ENCODE measurements at places on chromosomes 6 and 20.

GRCh38 chr20:5608104-5608441, 142.1 kb upstream of the SHLD1 start:
- no peak for DNase-seq

GRCh38 chr6:158149641-158150040, 18.4 kb downstream of the SERAC1 start:
- peak; percentile 10 for DNase-seq

DNA sequence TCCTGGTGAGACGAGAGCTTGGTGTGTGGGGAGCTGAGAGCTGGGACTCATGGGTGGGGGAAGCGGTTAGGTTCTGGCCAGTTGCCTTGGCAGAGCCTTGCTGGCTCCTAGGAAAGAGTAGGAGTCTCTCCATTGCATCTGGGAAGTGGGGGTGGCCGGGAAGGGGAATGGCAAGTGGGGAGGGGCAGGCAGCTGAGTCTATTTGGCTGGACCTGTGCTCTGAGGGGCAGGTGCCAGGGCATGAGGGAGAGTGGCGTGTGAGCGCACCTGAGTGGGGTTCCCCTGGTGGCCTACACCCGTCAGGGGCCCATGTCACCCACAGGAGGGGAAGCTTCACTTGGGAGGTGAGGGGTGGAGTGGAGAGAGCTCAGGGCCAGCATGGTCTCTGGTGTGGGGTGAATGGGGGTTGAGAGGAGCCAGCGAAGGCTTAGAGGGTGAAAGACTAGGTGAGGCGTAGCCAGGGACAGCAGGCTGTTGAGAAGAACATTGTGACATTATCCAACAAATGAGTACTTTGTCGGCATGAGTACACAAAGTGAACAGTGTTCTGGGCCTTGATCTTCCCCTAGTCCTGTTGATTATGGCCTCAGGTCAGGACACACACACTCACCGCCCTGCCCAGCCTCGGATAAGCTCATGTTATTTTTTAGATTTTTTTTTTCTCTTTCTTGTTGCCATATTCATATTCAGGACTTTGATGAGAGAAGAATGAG, 59.8 kb downstream of the FAM120B start:
- DNase-seq, result no peak

DNA sequence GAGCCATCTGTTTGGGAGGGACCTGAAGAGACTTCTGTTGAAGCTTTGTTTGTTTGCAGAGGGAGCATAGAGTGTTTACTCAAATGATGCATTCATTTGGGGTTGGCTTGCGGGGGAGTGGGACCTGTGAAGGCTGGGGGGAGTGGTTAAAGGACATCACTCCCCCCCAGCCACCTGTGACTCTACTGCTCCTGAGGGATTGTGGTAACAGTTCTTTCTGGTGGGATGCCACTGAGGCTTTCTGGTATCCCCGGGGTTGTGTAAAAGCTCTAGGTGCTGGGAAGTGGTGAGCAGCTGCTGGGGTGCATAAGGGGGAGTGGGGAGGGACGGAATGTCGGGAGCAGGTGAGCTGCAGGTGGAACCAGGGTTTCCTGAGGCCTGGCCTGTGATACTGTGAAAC, 239.2 kb upstream of the QKI start:
- DNase-seq, result no peak

- DNase-seq, result no peak
Observed at GRCh38 chr20:41138475-41139226, 1.3 kb downstream of the PLCG1 start.

DNA sequence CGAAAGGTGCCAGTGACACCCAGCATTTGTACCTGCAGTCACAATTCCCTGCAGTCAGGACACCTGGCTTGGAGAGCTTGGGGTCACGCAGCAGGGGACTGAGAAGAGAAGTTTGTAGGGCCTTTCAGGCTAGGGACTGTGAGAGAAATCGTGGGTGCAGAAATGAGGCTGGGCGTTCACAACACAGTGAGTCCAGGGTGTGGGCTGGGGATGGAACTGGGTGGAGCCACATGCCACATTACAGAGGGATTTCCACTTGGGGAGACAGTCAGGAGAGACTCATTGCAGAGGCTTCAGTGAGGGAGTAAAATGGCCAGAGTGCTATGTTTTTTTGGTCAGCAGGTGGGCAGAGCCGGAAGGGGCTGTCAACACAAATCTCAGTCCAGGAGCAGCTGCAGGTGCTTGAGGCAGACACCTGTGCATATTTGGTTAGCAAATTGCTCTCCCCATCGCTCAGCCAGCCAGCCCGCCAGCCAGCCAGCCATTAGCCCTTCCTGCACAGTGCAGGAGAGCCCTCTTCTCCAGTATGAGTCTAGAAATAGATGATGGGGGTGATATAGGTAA, 7.4 kb downstream of the ITPR3 start:
- no peak for DNase-seq

DNA sequence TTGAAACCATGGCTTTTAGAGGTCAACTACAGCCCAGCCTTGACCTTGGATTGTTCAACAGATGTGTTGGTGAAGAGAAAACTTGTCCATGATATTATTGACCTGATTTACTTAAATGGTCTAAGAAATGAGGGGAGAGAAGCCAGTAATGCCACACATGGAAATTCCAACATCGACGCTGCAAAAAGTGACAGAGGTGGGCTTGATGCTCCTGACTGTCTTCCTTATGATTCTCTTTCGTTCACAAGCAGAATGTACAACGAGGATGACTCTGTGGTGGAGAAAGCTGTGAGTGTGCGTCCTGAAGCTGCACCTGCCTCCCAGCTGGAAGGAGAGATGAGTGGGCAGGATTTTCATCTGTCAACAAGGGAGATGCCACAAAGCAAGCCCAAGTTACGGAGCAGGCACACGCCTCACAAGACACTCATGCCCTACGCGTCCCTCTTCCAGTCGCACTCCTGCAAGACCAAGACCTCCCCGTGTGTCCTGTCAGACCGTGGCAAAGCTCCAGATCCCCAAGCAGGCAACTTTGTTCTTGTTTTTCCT, 16.2 kb downstream of the TTLL2 start:
- no peak for DNase-seq

- DNase-seq, result no peak
Observed at GRCh38 chr6:112054001-112054400, at the start of gene CCN6. CCN6 (plus strand) TSS chr6:112054104; CDS start chr6:112054358, 254 bp downstream.

DNA sequence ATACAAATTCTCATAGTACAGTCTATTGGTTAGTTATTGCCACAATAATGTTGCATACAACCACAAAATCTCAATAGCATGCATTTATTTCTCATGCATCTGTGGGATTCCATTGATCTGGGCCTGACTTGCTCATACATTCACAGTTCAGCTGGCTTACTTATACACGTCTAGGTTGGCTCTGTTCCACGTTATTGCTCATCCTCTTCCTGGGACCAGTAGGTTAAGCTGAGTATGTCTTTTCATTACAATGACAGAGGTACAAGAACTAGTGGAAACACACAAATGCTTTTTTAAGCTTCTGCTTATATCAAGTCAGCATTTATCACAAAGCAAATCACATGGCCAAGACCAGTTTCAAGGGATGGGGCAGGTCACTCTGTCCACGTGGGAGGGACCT, 485.3 kb upstream of the BTBD3 start:
- DNase-seq, result peak; percentile 84

- peak; percentile 30 for DNase-seq
Observed at GRCh38 chr20:54208548-54209176, 775 bp downstream of the PFDN4 start.

- no peak for DNase-seq
Observed at GRCh38 chr20:46637020-46637419, 14.2 kb downstream of the SLC13A3 start.

DNA sequence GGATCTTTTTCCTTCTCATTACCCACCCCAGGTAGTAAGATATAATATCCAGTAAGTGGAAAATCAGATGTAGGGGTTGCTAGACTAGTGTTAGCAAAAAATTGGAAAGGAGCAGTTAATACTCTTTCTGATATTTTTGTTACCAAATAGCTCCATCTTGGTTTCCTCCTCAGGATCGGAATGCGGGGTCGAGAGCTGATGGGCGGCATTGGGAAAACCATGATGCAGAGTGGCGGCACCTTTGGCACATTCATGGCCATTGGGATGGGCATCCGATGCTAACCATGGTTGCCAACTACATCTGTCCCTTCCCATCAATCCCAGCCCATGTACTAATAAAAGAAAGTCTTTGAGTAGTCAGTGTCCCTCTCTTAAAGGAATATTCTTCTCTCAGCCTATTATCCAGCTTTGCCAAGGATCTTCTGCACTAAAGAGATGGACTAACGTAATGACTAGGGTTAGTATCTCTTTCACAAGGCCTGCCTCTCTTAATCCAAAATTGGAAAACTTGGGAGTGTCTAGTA, 1.5 kb downstream of the ROMO1 start:
- DNase-seq, result no peak

- peak; percentile 48 for DNase-seq
Observed at GRCh38 chr6:3281631-3282475, 23.1 kb downstream of the PSMG4 start.

- no peak for DNase-seq
Observed at GRCh38 chr20:59948828-59949720, 8.9 kb downstream of the FAM217B start.

GRCh38 chr6:158539413-158539812, 20.5 kb upstream of the TMEM181 start:
- no peak for DNase-seq

DNA sequence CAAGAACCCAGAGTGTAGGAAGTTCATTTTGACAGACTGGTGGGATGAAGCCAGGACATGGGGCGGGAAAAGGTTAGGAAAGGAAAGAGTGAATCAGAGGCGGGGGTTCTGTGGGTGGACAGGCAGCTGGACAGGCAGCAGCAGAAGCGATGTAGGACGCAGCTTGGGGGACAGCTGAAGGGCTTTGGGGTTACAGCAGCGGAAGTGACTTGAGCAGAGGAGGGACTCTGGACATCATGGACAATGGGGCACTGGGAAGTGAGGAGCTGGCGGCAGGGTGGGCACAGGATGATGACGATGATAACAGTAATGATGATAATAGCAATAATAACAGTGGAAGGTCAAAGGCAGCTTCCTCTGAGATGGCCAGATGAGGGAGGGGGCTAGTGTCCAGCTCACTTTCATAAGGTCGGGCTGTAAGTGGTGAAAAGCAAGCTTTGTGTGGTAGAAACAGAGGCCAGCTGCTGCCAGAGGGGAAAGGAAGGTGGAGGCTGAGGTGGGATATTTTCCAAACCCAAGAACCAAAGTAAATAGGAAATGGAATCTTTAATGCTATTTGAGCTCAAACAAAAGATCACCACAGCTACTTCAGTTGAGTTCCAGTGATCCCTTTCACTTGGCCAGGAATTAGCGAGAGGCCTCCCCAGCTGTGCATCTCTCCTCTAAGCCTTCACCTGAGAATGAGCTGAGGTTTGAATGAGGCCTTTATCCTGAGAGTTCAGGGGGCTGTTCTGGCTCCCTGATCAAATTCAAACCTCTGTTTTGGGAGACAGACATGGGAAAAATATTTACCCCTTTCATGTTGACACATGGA, 433.5 kb downstream of the DHX35 start:
- DNase-seq, result no peak

- no peak for DNase-seq
Observed at GRCh38 chr6:34031625-34032383, 114.1 kb downstream of the GRM4 start.

GRCh38 chr6:90135667-90136066, 161.0 kb downstream of the BACH2 start:
- peak; percentile 54 for DNase-seq

DNA sequence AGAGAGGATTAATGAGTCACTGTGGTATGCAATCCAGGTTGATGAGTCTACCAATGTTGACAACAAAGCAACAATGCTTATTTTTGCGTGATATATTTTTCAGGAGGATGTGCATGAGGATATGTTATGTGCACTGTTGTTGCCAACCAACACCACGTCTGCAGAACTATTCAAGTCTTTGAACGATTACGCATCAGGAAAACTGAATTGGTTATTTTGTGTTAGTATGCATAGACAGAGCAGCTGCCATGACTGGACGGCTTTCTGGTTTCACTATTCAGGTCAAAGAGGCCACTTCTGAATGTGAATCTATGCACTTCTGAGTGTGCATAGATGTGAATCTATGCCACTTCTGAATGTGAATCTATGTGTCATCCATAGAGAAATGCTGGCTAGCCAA, 134.0 kb upstream of the GRIK2 start:
- no peak for DNase-seq

GRCh38 chr20:12531626-12532025, 477.1 kb upstream of the SPTLC3 start:
- no peak for DNase-seq

- no peak for DNase-seq
Observed at GRCh38 chr20:16701296-16701695, 28.5 kb upstream of the SNRPB2 start.

DNA sequence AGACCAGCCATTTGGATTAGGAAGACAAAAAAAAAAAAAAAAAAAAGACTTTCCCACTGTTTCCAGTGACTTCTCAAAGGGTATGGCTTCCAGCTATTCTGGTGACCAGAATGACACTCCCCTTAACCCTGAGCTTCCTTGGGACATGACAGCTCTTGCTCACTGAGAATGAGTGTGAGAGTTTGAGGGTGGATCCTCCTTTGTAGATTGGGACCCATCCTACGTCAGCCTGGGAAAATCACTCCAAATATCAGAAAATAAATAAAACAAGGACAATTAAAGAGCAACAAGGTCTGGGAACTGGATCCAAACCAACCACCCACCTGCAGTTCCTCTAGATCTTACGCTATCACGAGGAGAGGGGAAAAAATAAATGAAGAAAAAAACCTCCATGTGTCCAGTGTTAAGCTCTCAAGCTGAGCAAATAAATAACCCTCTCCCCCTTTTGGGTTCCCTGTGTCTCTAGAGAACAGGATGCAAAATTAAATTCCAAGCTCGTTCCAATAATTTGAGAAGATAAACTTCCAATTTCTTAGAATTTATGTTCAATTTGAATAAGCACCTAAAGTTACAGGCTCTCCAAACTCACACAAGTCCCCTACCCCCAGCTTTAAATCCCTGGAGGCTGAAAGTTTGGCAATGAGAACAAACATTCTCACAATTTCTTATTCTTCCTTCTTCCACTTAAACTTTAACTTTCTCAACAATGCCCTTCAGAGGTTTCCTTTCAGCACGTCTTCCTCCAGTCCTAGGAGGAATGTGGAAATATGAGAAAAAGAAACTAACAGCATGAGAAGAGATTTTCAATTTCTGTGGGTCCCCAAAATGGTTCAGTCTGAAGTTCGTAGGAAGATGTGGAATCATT, 170.2 kb downstream of the MTFR2 start:
- no peak for DNase-seq

- no peak for DNase-seq
Observed at GRCh38 chr6:158769234-158769770, 49.9 kb downstream of the EZR start.

DNA sequence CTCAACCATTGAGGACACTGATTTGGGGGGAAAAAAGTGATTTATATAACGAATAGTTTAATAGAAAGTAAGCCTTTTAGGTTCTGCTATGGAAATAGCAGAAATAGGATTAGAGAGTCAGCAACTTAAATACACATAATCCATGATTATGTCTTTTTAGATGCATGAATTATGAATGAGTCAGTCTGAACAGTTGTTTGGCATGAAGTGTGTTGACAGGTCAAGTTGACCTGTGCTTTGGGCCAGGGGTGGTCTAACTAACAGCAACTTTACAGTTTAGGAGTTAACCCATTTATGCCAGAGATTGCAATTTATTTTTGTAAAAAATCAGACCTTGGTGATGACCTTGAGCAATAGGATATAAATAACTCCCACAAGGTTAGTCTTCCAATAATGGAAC, 191.3 kb downstream of the MTFR2 start:
- no peak for DNase-seq

Measured in RCC 7860 (cell line).